Activated T-cell treated with anti-CD3 and anti-CD28 coated beads, Interleukin-2, amount 50 U/mL, for 24 hours (primary cell): ENCODE measurements at places on chromosomes 12 and 14.

- DNase-seq: no peak
These were observed 10.6 kb upstream of the PYGL start for GRCh38 chr14:50954811-50955372.

- no peak for DNase-seq
These were observed 33.6 kb downstream of the SSH1 start for GRCh38 chr12:108823804-108824203.

GRCh38 chr14:34701808-34702207 is 12.6 kb downstream of the CFL2 start:
- DNase-seq: no peak

GRCh38 chr14:97293659-97294058 is 496.5 kb downstream of the VRK1 start:
- DNase-seq: no peak

DNA sequence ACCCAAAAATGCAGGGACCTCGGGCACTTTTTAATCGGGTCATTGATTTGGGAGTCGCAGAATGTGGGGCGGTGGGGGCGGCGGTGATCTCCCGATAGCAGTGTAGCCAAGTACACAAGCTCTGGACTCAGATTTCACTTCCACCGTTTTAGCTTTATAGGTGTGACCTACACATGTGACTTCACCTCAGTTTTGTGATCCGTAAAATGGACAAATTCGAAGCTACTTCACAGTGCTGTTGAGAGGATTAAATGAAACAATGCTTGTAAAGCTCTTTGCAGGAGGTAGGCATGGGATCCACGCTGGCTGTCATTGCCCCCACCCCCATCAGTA is 478 bp downstream of the RITA1 start:
- DNase-seq: no peak

DNA sequence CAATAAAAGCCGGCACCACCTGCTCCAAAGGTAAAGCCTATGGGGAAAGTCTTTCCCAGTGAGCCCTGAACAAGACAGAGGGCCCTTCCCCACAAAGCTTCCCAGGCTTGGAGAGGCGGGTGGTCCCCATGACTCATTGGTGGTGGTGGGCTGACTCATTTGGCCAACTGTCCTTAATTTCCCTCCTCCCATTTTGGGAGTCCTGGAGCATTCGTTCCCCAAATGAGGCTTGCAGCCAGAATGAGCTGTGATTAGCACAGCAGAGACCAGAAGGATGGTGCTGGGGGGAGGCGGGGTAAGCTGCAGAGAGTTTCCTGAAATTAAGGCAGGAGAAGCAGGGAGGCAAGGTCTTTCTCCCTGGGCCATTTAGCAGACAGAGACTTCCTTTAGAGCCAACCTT is 241.7 kb downstream of the DPF3 start:
- DNase-seq: no peak

- DNase-seq: no peak
These were observed 19.3 kb downstream of the SLC25A3 start for GRCh38 chr12:98612696-98613334.

GRCh38 chr12:61111218-61111617 is 1149.0 kb upstream of the USP15 start:
- no peak for DNase-seq

GRCh38 chr14:86243158-86243557 is 713.2 kb downstream of the FLRT2 start:
- no peak for DNase-seq

DNA sequence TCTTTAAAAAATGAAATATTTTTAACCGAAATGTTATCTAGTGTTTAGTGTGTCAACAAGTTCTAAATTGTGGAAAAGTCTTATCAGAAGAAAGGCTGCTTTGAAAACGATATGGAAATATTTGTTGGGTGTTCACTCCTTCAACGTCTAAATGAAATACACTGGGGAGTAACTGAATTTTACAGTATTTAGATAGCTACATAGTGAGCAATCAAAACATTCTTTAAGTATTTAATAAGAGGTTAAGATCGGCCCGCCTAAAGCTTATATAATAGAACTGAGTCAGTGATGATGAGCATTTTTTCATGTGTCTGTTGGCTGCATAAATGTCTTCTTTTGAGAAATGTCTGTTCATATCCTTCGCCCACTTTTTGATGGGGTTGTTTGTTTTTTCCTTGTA is 228.3 kb downstream of the RAD51B start:
- DNase-seq: no peak

GRCh38 chr12:50924131-50924438 is 28.3 kb upstream of the HIGD1C start:
- DNase-seq: no peak

DNA sequence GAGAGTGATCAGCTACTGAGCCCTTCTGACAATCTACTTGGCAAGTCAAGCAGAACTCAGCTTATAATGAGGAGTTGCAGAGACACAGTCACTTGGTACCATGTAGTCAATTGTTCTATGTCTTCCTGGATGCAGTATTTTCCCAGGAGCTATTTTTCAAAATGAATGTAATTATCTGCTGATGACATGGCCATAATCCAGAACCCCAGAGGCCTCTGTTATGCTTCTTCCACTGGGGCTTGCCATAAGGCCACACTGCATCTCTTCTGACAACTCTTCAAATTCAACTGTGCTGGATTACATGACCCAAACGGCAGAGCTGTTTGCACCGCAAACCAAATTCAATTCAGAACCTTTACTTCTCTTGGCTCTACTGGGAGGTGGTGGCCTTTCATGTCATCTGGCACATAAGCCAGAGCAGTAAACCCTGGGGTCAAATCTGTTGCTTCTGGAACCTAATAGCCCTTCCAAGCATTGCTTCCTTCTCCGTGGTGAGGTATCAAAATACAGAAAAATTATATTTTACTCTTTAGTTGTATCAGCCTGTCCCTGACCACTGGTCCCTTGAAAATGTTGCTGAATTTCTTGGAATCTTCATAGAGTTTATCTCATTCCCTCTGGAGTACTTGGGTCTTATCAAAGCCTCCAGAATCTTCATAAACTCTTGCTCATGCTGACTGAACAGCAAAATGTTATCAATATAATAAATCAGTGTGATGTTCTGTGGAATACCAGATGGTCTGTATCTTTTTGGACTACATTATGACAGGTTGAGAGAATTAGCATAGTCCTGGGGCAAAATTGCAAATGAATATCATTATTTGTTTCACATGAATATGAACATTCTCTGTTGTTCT is 79.4 kb upstream of the DCN start:
- DNase-seq: no peak

DNA sequence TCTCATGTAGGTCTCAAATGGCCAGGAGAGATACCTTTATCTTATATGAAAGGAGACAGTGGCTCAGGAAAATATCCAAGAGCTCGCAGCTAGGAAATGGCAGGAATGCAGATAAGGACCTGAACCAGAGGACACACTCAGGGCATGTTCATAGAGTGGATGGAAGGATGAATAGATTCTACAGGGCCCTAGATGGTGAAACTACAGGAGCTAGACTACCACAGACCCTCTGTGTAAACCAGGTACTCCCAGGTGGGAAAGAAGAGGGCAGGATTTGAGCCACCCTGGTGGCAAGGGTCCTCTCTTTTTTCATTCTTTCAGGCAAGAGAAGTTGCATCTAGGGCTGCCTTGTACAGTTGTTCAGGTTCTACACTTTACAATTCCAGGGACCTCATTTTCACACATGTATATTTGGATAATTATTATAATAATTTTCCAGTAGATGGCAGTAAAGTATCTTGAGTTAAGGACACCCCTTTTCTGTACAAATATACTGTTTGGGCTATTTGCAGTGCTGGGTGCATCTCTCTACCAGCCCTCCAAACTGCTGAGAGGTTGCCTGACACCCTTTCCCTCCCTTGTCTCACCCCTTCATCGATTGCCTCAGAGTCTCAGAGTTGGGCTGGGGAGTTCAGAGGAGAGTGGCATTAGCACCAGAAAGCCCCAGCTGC is 10.5 kb upstream of the ZDHHC22 start:
- DNase-seq: no peak

GRCh38 chr12:49059299-49060171 is 1.1 kb downstream of the KMT2D start:
- DNase-seq: no peak

DNA sequence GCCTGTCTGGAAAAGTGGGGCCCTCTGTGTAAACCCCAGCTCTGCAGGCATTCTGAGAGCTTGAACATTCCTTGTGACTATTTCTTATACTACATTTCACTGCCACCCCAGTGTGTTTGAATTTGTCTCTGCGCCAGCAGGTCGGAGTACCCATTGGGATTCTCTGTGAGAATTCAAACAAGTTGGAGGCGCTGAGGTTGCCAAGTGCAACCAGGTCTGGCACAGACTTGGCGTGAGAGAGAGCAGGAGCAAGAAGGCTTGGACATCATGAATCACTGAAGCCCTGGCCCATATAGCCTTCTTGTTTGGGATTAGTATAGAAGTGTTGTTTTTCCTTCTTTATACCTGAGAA is 33.0 kb upstream of the ATP2A2 start:
- DNase-seq: no peak

DNA sequence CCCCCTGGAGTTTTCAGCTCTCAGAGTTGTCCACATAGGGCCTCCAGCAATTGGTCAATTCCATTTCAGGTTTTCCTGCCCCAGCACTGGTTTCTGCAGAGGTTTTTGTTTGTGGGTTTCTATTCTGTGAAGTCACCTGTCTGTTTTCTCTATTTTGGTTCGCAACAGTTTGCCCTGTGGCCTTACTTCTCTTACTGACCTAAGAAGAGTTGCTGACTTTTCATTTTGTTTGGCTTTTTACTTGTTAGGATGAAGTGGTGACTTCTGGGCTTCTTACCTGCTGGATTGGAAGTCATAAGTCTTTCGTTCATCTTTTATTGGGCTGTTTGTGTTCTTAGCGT is 196.4 kb upstream of the PARP11 start:
- DNase-seq: no peak

- DNase-seq: no peak
These were observed 54.6 kb downstream of the TTC8 start for GRCh38 chr14:88879022-88879421.

DNA sequence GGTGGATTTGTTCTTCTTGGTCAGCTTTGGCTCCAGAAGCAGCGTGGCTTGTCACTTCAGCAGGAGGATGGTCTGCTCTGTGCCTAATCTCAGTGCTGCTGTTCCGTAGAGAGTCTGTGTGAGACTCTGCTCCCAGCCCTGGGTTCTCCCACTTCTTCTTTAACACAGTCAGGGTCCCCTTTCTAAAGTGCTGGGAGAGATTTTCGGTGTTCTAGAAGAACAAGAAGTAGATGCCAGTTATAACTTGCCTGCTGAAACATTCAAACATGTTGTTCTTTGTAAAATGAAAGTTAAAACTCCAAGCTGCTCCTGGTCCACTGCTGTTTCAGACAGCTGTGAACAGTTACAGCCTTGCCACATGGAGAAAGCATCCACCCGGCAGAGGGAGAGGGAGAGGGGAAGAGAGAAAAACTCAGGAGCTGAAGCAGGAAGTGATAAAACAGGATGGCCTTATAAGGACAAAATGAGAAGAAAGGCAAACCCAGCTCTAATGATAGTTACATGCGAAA is 55.2 kb upstream of the CERS5 start:
- DNase-seq: peak; percentile 48

DNA sequence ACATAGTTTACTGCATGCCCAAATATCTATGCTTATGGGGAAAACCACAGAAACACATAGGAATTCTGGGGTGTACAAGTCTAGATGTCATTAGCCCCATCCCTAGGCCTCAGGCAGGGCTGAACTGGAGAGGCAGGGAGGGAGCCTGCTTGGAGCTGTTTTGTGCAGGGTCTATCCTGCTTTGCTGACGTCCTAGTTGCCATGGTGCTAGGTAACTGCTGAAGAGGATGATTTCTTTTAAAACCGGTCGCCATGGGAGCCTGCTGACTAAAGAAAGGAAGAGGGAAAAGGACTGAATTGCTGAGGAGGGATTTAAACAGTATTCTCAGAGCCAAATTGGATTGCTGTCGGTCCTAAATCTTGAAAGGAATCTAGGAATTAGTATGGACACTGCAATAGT is 10.7 kb downstream of the GPR19 start:
- no peak for DNase-seq

DNA sequence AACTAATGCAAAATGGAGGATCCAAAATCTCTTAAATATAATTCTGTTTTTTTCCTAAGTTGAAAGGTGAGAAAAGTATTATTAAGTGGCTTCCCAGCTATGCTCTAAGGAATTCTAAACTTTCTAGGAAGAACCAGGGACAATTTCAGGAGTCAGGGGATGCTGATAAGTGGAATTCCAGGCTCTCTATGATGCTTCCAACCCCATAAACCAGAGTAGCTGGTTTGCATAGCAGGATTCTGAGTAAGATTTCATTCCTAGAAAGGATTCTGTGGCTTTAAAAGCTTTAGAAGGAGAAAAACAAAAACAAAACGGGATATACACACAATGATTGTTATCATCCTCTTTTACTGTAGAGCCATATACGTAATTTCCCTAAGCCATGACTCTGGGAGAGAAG is 93.9 kb downstream of the SLC16A7 start:
- no peak for DNase-seq

- no peak for DNase-seq
These were observed 188.7 kb upstream of the IGF1 start for GRCh38 chr12:102669056-102669455.

GRCh38 chr12:56517854-56518253 is 3.8 kb upstream of the RBMS2 start:
- DNase-seq: no peak

- DNase-seq: no peak
These were observed at the start of gene ZNF385A for GRCh38 chr12:54384591-54385041. ZNF385A (minus strand) TSS chr12:54384733; CDS start chr12:54384514, 219 bp downstream.

- DNase-seq: no peak
These were observed 17.4 kb upstream of the CLMN start for GRCh38 chr14:95337041-95337595.

DNA sequence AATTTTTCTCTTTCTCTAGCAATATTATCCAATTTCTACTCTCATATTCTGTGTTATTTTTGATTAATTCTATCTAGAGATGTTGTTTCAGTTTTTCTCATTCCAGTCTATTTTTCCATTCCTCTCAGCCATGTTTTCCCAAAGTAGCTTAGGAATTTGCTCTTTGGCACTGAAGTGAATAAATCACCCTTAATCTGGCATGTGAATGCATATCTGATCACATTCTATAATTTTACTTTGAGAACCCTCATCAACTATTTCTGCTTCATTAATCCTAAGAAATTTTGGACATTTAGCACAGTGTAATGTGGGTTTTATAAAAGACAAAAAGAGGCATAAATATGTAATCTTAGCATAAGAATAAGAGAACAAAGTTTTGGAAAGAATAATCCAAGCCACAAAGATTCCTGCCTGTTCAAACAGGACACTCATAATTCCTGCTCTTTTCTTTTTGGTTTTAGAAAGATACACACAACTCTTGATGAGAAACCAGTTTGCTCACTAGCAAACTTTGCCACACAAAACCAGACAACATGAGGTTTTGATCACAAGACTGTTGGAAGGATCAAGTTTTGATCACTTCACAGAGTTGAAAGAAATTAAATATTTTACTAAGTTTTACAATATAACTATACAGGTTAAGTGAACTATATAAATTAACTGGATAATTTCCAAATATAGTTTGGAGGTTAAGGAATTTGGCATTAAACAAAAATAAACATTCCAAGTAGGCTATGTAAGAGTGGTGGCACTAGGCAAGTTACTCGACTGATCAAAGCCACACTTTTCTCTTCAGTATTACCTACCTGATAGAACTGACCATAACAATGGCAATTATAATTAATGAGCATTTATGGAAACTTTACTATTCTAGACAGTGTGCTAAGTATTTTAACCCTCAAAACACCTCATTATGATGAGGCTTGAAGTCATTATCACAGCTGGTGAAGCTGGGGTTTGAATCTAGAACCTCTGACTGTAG is 226.6 kb upstream of the TMTC1 start:
- DNase-seq: no peak
